ENCODE measurements at places on chromosomes 1 and 21. TPM values are rescaled to one million over a fixed set of nuclear protein-coding genes. Genes with fewer than 3 reads are reported as not detected.

GRCh38 chr21:27513016-27513415, 546.1 kb upstream of the ADAMTS5 start:
- H3K36me3 ChIP-seq, result no peaks in the 10 kb centered on the region
- no peak for DNase-seq

DNA sequence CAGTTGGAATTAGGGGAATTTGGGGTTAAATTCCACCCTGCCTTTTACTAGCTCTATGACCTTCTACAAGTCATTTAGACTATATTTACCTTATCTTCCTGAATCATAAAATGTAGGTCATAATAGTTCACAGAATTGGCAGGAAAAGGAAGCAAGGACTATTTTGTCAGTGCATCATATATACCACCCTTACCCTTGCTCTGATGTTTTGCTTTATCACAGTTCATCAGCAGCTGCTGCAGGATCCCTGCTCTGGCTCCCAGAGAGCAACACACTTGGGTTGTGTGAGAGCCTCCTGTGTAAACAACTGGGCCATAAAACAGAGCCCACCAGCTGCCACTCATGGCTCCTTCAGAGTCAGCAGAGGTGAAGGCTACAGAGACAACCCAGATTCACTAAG, 631.6 kb upstream of the CAMK1G start:
- H3K36me3 ChIP-seq, result no peaks in the 10 kb centered on the region
- H3K27me3 ChIP-seq, result no peaks in the 10 kb centered on the region
- no peak overlapping the region for H3K4me3 ChIP-seq
- no peak overlapping the region for H3K27ac ChIP-seq
- H3K4me1 ChIP-seq, result peaks cover 4% of the 10 kb centered on the region
- no peak for DNase-seq

- no peak for DNase-seq
- peaks cover 5% of the 10 kb centered on the region for H3K27me3 ChIP-seq
- peaks cover 15% of the 10 kb centered on the region for H3K4me1 ChIP-seq
- no peak overlapping the region for H3K4me3 ChIP-seq
- peak overlapping the region; percentile 48 for H3K27ac ChIP-seq
Observed at GRCh38 chr1:39977202-39977601, 22.3 kb downstream of the MFSD2A start.

- peak overlapping the region; percentile 11 for H3K4me3 ChIP-seq
- peaks cover 27% of the 10 kb centered on the region for H3K4me1 ChIP-seq
- peak overlapping the region; percentile 87 for H3K27ac ChIP-seq
- no peaks in the 10 kb centered on the region for H3K27me3 ChIP-seq
Observed at GRCh38 chr21:38170283-38170682, 86.5 kb upstream of the KCNJ15 start.

DNA sequence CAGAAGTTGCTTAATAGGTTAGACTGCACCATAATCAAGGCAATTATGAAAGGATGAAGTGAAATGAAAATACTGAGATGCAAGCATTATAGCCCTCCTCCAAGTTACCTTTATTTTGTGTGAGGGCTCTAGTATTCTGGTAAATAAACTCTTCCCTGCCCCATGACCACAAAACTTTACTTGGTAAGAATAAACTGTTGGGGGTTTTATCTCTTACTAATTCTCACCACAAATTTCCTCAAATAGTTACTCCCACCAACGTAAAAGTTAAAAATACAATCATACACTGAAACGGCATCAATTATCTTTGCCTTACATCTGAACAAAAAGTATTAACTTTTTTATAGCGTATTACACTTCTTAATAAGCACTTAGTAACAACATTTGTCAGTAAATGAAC, 29.5 kb downstream of the C21orf91 start:
- H3K36me3 ChIP-seq, result peaks cover 47% of the 10 kb centered on the region
- H3K4me1 ChIP-seq, result no peaks in the 10 kb centered on the region
- peaks cover 4% of the 10 kb centered on the region for H3K27me3 ChIP-seq
- H3K27ac ChIP-seq, result no peak overlapping the region
- H3K4me3 ChIP-seq, result no peak overlapping the region

- peaks cover 12% of the 10 kb centered on the region for H3K36me3 ChIP-seq
- no peak overlapping the region for H3K27ac ChIP-seq
- DNase-seq, result no peak
- no peaks in the 10 kb centered on the region for H3K27me3 ChIP-seq
- no peak overlapping the region for H3K4me3 ChIP-seq
Observed at GRCh38 chr1:62800825-62801306, 16.9 kb downstream of the ATG4C start.

DNA sequence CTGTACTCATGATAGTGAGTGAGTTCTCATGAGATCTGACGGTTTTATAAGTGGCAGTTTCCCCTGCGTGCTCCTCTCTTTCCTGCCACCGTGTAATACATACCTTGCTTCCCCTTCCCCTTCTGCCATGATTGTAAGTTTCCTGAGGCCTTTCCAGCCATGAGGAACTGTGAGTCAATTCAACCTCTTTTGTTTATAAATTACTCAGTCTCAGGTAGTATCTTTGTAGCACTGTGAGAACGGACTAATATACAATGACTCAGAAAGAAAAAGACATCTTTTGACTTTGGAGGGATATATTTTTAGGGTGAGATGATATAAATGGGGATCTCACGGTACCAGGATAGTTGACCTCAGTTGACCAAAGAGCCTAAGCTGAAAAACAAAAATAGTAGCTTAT, 74.7 kb upstream of the BACH1 start:
- DNase-seq, result no peak
- H3K27ac ChIP-seq, result no peak overlapping the region
- H3K27me3 ChIP-seq, result no peaks in the 10 kb centered on the region
- H3K36me3 ChIP-seq, result no peaks in the 10 kb centered on the region

- peak overlapping the region; percentile 97 for H3K27ac ChIP-seq
- H3K36me3 ChIP-seq, result peaks cover 6% of the 10 kb centered on the region
- peak overlapping the region; percentile 54 for H3K4me3 ChIP-seq
- no peak for DNase-seq
- H3K4me1 ChIP-seq, result peaks cover 51% of the 10 kb centered on the region
- no peaks in the 10 kb centered on the region for H3K27me3 ChIP-seq
Observed at GRCh38 chr1:94864821-94865220, 44.7 kb downstream of the SLC44A3 start.

LEFTY2 gene
- not detected for total RNA-seq

VHLL gene
- not detected for total RNA-seq

DIO1 gene
- total RNA-seq, result 4.1 TPM

NTRK1 gene
- total RNA-seq, result 0.12 TPM

CRP gene
- not detected for total RNA-seq

Measured in type B pancreatic cell (in vitro differentiated cells).